ENCODE measurements at places on chromosomes 12 and 14.

DNA sequence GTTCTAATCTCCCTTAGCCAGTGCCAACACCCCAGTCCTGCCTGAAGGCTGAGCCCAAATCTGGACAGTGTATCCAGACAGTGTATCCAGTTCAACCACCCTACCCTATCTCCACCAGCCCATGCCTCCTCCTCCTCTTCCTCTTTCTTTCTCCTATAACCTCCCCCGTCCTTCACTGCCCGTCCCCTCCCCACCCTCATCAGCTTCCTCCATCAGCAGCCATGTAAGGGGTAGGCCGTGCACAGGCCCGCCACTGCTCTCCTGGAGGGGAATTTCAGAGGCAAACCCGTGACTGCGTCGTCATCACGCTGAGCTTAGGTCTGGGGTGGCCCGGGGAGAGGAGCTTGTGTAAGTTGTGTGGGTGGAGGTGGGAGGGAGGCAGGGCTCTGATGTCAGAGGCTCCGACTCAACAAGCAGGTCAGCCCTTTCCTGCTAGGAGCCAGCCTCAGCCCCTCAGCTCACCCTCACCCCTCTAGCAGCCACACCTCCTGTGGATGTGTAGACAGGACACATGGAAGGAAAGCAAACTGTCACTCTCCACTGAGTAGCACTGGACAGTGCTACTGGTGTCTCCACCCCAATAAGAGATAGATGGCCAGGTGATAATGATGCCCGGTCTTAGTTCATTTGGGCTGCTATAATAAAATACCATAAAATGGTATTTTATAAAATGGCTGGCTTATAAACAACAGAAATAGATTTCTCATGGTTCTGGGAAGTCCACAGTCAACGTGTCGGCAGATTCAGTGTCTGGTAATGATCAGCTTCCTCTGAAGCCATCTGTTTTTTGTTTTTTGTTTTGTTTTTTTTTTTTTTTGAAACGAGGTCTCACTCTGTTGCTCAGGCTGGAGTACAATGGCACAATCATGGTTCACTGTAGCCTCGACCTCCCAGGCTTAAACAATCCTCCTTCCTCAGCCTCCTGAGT is 50.5 kb downstream of the IRF2BPL start:
- no peaks in the 10 kb centered on the region for H3K27me3 ChIP-seq
- DNase-seq, result no peak
- H3K36me3 ChIP-seq, result no peaks in the 10 kb centered on the region

DNA sequence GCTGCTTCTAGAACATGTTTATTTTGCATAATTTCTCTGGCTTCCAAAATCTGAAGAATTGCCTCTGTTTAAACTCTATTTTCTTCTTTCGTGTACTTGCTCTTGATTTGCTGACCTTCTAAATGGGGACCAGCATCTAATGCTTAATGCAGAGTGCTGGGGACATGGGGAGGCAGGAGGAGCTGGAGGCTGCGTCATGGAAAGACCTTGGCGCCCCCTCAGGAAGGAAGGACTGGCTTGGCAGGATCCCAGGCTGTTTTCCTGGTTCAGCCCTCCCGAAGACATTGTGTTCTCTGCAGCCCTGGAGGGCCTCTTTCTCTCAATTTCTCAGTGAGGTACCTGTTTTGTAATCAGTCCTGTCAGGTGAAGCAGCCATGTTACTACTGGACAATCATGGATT is 5.5 kb downstream of the PRKCH start:
- no peak overlapping the region for H3K27ac ChIP-seq
- H3K4me1 ChIP-seq, result peaks cover 3% of the 10 kb centered on the region
- H3K27me3 ChIP-seq, result no peaks in the 10 kb centered on the region
- peak; percentile 71 for DNase-seq

DNA sequence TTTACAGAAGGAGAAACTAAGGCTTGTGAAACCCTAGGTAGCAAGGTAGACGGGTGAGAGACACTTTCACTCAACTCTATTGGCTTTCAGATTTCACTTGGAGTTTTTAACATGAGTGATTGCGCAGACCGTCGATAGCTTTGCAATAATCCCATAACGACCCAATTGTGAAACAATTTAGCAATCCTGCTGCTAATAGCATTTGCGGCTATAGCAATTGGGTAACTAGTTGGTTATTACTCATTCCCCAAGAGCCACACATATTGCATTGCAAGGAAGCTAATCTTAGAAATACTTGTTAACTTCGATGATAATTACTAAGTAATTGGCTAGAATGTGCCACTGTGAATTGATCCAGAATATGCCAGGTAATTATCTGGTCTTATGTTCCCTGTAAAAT is 159.9 kb upstream of the NOS1 start:
- DNase-seq, result no peak
- no peaks in the 10 kb centered on the region for H3K4me1 ChIP-seq
- no peak overlapping the region for H3K27ac ChIP-seq
- H3K36me3 ChIP-seq, result no peaks in the 10 kb centered on the region
- H3K4me3 ChIP-seq, result no peak overlapping the region

- no peak overlapping the region for H3K4me3 ChIP-seq
- no peaks in the 10 kb centered on the region for H3K27me3 ChIP-seq
- no peaks in the 10 kb centered on the region for H3K4me1 ChIP-seq
- no peak overlapping the region for H3K27ac ChIP-seq
- DNase-seq, result no peak
- H3K36me3 ChIP-seq, result peaks cover 12% of the 10 kb centered on the region
Observed at GRCh38 chr12:6833189-6833890, 5.1 kb downstream of the P3H3 start.

- DNase-seq, result peak; percentile 66
- H3K27me3 ChIP-seq, result no peaks in the 10 kb centered on the region
- H3K36me3 ChIP-seq, result peaks cover 3% of the 10 kb centered on the region
- H3K4me1 ChIP-seq, result peaks cover 24% of the 10 kb centered on the region
- peak overlapping the region; percentile 81 for H3K4me3 ChIP-seq
Observed at GRCh38 chr12:47080725-47081502, 1.2 kb upstream of the AMIGO2 start.

GRCh38 chr14:96573473-96574100 is 71.4 kb downstream of the PAPOLA start:
- peak; percentile 51 for DNase-seq
- no peaks in the 10 kb centered on the region for H3K36me3 ChIP-seq
- no peaks in the 10 kb centered on the region for H3K27me3 ChIP-seq
- peaks cover 4% of the 10 kb centered on the region for H3K4me1 ChIP-seq

DNA sequence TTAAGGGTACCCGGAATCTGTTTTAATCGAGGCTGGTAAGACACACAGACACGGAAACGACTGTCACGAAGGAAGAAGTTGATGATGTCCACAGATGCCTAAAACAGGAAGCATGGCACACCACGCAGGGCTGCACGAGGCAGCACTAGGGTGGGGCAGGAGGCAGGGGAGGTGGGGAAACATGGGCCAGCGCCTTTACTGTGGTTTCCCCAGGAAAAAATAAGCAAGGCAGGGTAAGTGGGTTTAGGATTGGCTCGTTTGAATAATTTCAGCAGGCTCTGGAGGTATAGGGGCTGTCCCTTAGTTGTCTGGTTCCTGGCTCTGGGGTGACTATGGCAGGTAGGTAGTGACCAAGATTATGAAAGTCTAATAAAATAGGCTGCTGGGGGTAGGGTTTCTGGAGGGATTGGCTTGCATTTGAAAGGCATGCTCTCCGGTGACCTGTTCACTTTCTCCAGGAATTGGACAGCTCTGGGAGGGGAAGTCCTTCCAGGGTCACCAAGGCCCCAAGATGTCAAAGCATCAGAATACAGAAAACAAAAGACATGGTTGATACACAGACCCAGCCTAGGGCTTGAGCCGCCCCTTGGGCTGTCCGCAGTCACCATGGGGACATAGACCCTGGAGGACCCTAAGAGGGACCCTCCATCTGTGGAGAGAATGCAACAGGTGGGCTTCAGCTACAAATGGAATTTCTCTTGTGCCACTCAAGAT is 35.3 kb downstream of the MAP1LC3B2 start:
- H3K27me3 ChIP-seq, result no peaks in the 10 kb centered on the region
- DNase-seq, result no peak
- H3K4me3 ChIP-seq, result no peak overlapping the region
- H3K27ac ChIP-seq, result no peak overlapping the region
- H3K36me3 ChIP-seq, result no peaks in the 10 kb centered on the region

DNA sequence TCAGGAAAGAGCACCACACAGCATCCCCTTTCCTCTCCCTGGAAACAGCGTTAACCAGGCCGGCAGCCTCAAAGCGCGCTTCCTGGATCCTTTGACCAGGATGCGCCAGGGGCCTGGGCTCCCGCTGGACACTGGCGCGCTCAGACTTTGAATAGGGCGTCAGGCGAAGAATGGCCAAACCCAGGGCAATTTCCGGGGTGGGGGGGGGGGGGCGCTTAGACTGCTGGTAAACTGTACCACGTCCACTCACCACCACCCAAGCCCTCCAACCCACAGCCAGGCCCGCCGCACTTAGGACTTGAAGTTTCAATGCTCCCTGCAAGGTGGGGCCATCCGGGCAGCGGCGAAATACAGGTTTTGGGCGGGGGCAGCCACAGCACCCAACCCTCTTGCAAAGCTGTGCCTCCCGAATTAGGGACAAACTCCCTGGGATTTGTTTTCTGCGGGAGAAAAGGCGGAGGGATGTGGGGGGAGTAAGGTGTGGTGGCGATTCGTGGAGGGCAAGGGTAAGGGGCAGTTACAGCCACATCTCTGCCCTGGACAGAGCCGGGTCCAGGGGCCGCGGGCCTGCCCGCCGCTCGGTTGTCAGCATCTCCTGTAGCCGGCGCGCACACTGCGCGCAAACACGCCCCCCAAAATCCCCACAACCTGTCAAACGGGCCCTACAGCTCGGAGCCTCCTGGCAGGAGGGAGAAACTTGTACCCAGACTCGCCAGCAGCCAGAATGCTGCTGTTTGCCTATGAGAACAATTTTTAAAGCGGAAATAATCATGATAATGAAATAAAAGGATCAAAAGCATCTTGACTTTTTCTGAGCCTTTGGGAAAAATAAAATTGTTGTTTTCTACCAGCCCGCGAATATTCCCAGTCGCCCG is 958 bp downstream of the RTN1 start:
- no peak overlapping the region for H3K4me3 ChIP-seq
- peaks cover 9% of the 10 kb centered on the region for H3K27me3 ChIP-seq
- no peaks in the 10 kb centered on the region for H3K36me3 ChIP-seq
- peak; percentile 14 for DNase-seq
- H3K4me1 ChIP-seq, result peaks cover 3% of the 10 kb centered on the region

DNA sequence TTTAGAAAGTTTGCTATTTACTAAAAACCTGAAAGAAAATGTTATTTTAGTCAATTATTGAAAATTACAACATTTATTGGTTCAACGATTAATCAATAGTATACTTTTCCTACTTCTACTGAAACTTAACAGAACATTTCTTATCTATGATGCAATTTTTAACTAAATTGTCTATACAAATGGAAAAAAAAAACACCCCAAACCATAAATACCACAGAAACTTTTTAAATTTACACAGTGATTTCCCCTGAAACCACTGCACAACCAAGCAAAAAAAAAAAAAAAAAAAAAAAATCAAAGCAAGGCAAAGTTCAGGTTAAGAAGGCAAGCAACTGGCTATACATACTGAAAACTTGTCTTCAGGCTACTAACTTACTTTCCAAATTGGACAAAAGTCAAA is 71.9 kb upstream of the POC1B start:
- no peaks in the 10 kb centered on the region for H3K4me1 ChIP-seq
- no peak overlapping the region for H3K4me3 ChIP-seq
- no peaks in the 10 kb centered on the region for H3K36me3 ChIP-seq

GRCh38 chr12:120412421-120412820 is 25.5 kb upstream of the COX6A1 start:
- H3K4me1 ChIP-seq, result no peaks in the 10 kb centered on the region
- no peak for DNase-seq
- no peak overlapping the region for H3K4me3 ChIP-seq
- no peaks in the 10 kb centered on the region for H3K27me3 ChIP-seq
- no peak overlapping the region for H3K27ac ChIP-seq

- H3K27me3 ChIP-seq, result no peaks in the 10 kb centered on the region
- H3K4me1 ChIP-seq, result peaks cover 1% of the 10 kb centered on the region
- H3K4me3 ChIP-seq, result no peak overlapping the region
Observed at GRCh38 chr12:9642606-9643265, 26.8 kb upstream of the CLEC2D start.

GRCh38 chr14:103161054-103161397 is 37.8 kb downstream of the TNFAIP2 start:
- DNase-seq, result peak; percentile 40
- H3K27me3 ChIP-seq, result no peaks in the 10 kb centered on the region
- H3K4me3 ChIP-seq, result no peak overlapping the region
- no peaks in the 10 kb centered on the region for H3K36me3 ChIP-seq

- H3K36me3 ChIP-seq, result no peaks in the 10 kb centered on the region
- H3K4me3 ChIP-seq, result no peak overlapping the region
- H3K27me3 ChIP-seq, result no peaks in the 10 kb centered on the region
- DNase-seq, result peak; percentile 43
Observed at GRCh38 chr12:68334132-68334531, 2.0 kb upstream of the MDM1 start.

GRCh38 chr12:20211541-20211940 is 156.8 kb upstream of the PDE3A start:
- no peak for DNase-seq
- no peak overlapping the region for H3K4me3 ChIP-seq
- H3K27me3 ChIP-seq, result no peaks in the 10 kb centered on the region
- H3K27ac ChIP-seq, result no peak overlapping the region
- no peaks in the 10 kb centered on the region for H3K36me3 ChIP-seq

DNA sequence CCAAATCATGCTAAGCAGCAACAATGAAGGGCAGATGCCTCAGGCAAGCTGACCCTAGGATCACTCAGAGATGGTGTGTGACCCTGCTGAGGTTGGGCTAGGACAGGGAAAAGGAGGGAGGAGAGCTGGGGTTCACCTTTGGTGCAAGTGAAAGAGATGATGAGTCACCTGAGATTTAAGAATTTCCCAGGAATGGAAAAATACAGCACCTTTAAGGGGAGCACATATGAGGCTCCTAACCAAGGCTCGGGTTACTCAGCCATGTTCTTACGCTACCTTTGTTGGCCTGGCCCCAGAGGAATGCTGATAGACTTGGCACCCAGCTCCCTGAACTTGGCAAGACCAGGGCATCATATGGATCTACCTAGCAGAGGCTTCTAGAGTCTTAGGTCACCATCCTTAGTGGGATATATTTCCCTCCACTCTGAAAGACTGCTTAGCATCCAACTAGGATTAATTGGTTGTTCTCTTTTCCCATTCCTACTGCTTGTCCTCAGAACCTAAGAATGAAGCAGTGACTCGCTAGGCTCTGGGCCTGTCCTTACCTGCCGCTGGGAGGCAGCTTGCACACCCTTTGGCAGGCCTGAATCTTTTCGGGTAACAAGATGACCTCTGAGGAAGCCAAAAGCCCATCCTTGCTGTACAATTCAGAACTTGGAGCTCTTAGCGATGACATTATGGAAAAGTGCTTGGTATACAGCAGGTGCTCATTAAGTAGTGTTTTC is 4.0 kb upstream of the NAA25 start:
- no peaks in the 10 kb centered on the region for H3K27me3 ChIP-seq
- H3K4me3 ChIP-seq, result no peak overlapping the region
- no peak overlapping the region for H3K27ac ChIP-seq
- H3K36me3 ChIP-seq, result no peaks in the 10 kb centered on the region

All from mesendoderm (in vitro differentiated cells).